Natural killer cell (primary cell): ENCODE measurements at places on chromosomes 5 and 9. TPM values are rescaled to one million over a fixed set of nuclear protein-coding genes. Genes with fewer than 3 reads are reported as not detected.

The CHSY3 gene
- total RNA-seq: 2.3 TPM

GRCh38 chr5:97547999-97548738, 365.1 kb upstream of the RIOK2 start:
- peaks cover 7% of the 10 kb centered on the region for H3K4me1 ChIP-seq
- H3K4me3 ChIP-seq: no peak overlapping the region
- H3K27me3 ChIP-seq: no peaks in the 10 kb centered on the region
- no peaks in the 10 kb centered on the region for H3K36me3 ChIP-seq
- peak; percentile 8 for DNase-seq
- peak overlapping the region; percentile 52 for H3K27ac ChIP-seq

DNA sequence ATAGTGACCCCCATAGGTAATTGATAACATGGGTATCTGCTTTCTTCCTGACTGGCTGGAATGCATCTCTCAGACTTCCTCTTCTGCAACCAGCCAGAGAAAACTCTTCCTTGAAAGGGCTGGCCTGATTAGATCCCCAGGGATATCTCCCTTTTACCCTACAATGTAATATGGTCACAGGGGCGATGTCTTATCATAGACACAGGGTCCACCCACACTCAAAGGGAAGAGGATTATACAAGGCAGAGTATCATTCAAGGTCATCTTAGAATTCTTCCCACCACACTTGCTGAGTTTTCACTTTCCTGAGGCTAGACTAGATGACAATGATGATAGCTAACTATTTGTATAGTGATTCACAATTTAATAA, 33.2 kb downstream of the TTLL11 start:
- no peaks in the 10 kb centered on the region for H3K4me1 ChIP-seq
- DNase-seq: no peak
- H3K36me3 ChIP-seq: no peaks in the 10 kb centered on the region
- no peaks in the 10 kb centered on the region for H3K27me3 ChIP-seq
- H3K27ac ChIP-seq: no peak overlapping the region

- H3K27me3 ChIP-seq: peaks cover 15% of the 10 kb centered on the region
- H3K36me3 ChIP-seq: no peaks in the 10 kb centered on the region
- no peak within 1 kb of the TSS for H3K27ac ChIP-seq
- H3K4me1 ChIP-seq: no peaks in the 10 kb centered on the region
- DNase-seq: no peak
- H3K4me3 ChIP-seq: no peak within 1 kb of the TSS
Measured at GRCh38 chr5:122311961-122312590, at the start of gene SNCAIP. TSS of gene SNCAIP (plus strand) at chr5:122312237. CDS start at chr5:122391135, 78,898 bp downstream.

- H3K27ac ChIP-seq: no peak overlapping the region
- no peaks in the 10 kb centered on the region for H3K36me3 ChIP-seq
- no peak overlapping the region for H3K4me3 ChIP-seq
- DNase-seq: peak; percentile 27
- peaks cover 20% of the 10 kb centered on the region for H3K4me1 ChIP-seq
Measured at GRCh38 chr9:83620841-83621636, 1.9 kb upstream of the IDNK start.

DNA sequence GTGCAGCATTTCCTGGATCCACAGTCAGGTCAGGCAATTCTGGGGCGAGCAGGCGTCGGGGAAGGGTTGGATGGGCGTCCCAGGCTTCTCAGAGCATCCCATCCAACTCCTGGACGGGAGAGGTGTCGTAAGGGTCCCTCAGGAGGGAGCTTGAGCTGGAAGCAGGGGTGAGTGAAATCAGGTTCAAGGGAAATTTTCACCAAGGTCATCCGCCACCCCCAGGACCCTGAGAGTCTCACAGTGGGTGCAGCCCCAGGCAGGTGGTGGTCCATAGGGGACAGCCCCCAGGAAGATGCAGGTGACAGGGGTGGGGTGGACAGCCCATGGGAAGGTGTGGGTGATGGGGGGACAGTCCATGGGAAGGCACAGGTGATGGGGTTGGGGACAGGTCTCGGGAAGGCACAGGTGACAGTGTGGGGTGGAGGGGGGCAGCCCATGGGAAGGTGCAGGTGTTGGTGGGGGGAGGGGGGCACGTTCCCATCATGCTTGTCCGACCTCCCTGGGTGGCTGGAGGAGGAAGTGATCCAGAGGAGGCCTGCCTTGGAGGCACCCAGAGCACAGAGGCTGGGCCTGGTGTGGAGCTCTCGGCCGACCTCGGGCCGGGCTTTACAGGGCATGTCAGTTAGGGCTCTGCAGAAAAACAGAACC, 48.9 kb downstream of the AHRR start:
- H3K27me3 ChIP-seq: peaks cover 9% of the 10 kb centered on the region
- no peak overlapping the region for H3K27ac ChIP-seq
- H3K4me1 ChIP-seq: peaks cover 20% of the 10 kb centered on the region

The CDKN2B gene
- total RNA-seq: 0.30 TPM

The HMMR gene
- total RNA-seq: 0.63 TPM

GRCh38 chr9:133464638-133465037, 4.9 kb downstream of the CACFD1 start:
- no peak for DNase-seq
- no peaks in the 10 kb centered on the region for H3K36me3 ChIP-seq
- H3K27ac ChIP-seq: no peak overlapping the region
- no peak overlapping the region for H3K4me3 ChIP-seq

DNA sequence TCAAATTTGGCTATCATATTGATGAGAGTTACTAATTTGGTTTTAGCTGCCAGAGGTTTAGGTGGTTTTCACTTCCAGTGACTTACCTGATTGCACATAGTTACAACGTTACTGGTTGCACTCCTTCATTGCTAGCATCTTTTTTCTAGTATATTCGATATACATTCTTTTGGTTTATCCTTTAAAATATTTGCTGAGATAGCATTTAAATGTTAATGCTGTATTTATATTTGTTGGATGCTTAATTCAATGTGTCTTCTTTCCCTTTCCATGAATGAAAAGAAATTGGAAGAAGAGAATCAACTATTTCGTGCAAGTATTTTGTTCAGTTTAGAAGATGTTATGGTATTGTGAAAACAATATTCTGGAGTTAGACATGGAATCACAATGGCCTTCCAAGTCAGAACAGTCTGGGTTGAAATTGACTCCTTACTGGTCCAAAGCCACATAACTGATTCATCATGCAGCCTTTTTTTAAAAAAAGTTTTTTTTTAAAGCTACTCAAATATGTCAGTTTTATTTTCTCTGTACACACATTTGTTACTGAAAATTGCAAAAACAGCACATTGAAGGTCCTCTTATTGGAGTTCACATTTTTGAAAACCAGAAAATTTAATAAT, 2.2 kb downstream of the SPIN1 start:
- no peak for DNase-seq
- H3K27ac ChIP-seq: no peak overlapping the region
- no peaks in the 10 kb centered on the region for H3K27me3 ChIP-seq
- peaks cover 14% of the 10 kb centered on the region for H3K4me1 ChIP-seq
- H3K4me3 ChIP-seq: no peak overlapping the region

DNA sequence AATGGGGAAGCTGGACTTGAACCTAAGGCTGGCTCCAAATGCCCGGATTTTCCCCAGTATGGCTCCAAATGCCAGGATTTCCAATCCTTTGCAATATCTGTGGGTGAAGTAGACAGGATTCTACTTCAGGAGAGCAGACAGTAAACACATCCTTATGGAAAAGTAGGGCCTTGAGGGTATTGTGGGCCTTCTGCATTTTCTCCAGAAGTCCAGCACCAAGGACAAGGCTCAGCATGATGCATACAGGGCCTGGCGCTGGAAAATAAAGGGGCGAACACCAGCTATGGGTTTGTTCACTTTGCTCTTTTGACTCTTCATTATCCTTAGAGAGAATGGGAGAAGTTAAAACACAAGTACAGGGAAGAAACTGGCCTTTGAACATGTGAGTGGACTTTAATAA, 347.5 kb downstream of the SEMA5A start:
- no peak overlapping the region for H3K27ac ChIP-seq
- no peak overlapping the region for H3K4me3 ChIP-seq
- H3K36me3 ChIP-seq: no peaks in the 10 kb centered on the region
- no peaks in the 10 kb centered on the region for H3K27me3 ChIP-seq
- no peak for DNase-seq
- H3K4me1 ChIP-seq: no peaks in the 10 kb centered on the region

- H3K4me3 ChIP-seq: no peak overlapping the region
- no peak for DNase-seq
- no peaks in the 10 kb centered on the region for H3K27me3 ChIP-seq
- no peak overlapping the region for H3K27ac ChIP-seq
- no peaks in the 10 kb centered on the region for H3K36me3 ChIP-seq
Measured at GRCh38 chr5:147685993-147686392, 96.5 kb downstream of the JAKMIP2 start.

- no peaks in the 10 kb centered on the region for H3K27me3 ChIP-seq
- no peaks in the 10 kb centered on the region for H3K36me3 ChIP-seq
- DNase-seq: no peak
- H3K27ac ChIP-seq: no peak overlapping the region
Measured at GRCh38 chr5:11324521-11325289, 563.7 kb upstream of the DAP start.

The CKMT2 gene
- total RNA-seq: not detected

DNA sequence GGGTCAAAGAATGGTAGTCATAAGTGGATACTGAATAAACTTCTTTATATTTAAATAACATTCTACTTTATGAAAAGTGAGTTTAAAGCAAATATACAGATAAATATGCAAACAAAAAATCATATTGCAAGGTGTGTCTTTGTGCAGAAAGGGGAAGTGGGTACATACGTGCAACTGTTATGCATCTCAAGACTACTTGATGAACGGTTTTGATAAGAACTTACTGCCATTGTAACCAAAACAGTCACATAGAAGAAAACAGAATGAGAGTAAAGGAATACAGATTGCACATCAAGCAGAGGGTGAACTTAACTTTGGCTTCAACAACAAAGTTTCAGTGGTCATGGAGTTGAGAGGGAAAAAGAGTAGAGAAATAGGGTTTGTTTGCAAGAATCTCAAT, 9.9 kb downstream of the CAMK4 start:
- no peaks in the 10 kb centered on the region for H3K27me3 ChIP-seq
- H3K4me1 ChIP-seq: peaks cover 18% of the 10 kb centered on the region
- DNase-seq: peak; percentile 59

DNA sequence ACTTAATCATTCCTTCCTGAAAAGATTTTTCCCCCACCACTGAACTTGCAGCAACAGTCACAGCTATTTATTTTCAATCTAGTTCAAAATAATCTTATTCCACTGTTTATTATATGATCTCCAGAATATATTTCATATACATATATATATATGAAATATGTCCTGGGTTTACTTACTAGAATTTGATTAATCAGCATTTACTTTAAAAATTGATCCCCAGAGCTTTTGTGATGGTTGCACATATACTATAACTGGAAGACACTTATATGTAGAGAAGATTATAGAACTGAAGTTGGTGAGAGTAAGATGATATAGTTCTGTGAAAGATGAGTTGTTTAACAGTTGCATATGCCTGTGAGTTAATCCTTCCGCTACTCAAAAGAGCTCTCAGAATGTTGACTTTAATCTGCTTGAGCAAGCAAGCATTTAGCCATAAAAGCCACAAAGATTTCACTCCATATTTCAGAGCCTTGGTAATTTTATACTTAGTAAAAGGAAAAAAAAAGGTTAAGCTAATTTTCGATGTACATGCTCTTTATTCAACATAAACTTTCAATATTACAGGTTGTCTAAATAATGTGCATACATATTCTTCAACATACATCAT, 399.3 kb upstream of the CDH9 start:
- no peak for DNase-seq
- H3K4me1 ChIP-seq: no peaks in the 10 kb centered on the region
- no peaks in the 10 kb centered on the region for H3K36me3 ChIP-seq
- no peak overlapping the region for H3K4me3 ChIP-seq
- H3K27ac ChIP-seq: no peak overlapping the region

DNA sequence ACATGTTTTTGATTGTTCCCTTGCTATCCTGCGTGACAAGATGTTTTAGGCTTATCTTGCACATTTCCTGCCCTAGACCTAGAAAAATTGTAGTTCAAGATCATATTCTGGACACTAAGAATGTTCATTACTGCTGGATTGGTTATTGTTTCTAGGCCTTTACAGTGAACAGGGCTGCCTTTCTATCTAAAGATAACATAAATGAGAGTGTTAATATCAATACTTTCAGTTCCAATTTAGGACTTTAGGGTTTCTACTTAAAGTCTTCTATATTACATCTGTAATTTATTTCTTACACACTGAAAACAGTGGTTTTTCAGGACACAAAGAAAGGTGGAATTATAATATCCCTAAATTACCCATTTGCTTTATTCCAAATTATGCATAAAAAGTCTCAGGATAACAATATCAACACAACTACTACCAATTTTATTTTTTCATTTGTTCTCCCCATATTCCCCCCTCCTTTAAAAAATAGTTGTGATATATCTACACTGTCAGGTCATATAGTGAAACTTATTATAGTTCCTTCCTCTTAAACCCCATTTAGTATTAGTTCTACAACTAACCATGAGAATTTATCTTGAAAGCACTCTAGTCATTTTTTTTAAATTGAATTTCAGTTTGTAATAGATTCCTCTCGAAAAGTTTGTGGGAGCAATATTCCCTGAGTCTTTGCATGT, 293.9 kb upstream of the RIOK2 start:
- no peak overlapping the region for H3K4me3 ChIP-seq
- no peaks in the 10 kb centered on the region for H3K4me1 ChIP-seq
- no peaks in the 10 kb centered on the region for H3K36me3 ChIP-seq
- H3K27ac ChIP-seq: no peak overlapping the region

The ASTN2 gene
- 3.2 TPM for total RNA-seq

The AHRR gene
- 1.2 TPM for total RNA-seq

The CNTNAP3 gene
- total RNA-seq: not detected

The HEXB gene
- 61.4 TPM for total RNA-seq

DNA sequence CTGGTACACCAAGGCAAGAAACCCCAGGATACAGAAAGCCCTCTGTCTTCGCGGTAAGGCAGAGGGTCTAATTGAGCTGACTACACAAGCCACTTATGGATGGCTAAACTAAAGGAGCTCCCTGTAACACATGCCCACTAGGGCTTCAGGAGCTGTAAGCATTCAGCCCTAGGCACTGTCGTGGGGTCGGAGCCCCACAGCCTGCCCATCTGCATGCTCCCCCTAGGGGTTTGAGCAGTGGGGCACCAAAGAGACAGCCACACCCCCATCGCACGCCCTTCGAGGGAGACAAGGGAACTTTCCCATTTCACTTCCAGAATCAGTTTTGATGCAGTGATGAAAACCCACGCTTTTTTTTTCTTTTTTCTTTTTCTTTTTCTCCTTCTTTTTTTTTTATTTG, 11.0 kb upstream of the MTMR12 start:
- no peaks in the 10 kb centered on the region for H3K36me3 ChIP-seq
- H3K27ac ChIP-seq: no peak overlapping the region
- H3K27me3 ChIP-seq: no peaks in the 10 kb centered on the region
- no peaks in the 10 kb centered on the region for H3K4me1 ChIP-seq
